ENCODE measurements at places on chromosomes 6 and 20.

GRCh38 chr6:168640768-168641167 lies 199.8 kb downstream of the SMOC2 start:
- DNase-seq: no peak

DNA sequence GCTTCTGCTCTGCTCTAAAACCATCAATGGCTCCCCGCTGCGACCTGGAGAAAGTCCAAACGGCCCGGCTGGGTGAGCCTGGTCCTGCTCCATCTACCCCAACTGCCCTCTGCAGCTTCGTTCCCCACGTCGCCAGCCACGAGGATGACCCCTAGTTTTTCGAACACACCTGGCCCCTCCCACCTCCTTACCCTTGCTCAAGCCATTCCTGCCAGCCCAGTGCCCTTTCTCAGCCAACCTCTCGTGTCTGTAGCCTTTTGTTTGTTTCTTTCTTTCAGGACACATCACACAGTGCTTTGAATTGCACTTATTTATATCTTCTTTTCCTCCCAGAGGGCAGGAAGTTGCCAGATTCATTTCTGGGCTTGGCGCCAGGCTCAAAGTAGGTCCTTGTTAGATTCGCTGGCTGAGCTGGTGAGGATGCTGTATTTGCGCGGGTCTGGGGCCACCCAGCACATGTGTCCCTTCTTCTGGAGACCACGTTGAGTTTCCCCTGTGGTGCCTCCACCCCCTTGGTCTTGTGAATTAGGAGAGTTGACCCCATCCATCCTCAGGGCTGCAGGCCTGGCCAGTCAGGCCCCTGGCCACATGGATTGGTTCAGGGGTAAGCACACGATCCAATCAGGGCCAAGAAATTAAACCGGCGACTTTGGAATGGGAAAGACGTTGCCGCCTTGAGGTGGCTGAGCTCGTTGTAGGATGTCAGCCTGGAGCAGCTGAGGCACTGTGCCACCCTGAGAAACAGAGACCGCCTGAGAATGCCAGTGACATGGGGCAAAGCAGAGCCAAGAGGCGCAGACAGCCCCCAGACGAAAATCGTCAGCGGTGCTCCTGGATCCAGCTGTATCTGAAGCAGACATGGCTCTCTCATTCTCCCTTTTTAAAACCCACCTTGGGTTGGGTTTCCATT lies 156.0 kb downstream of the CEBPB start:
- DNase-seq: no peak

- DNase-seq: no peak
These were observed 119.5 kb upstream of the CD93 start for GRCh38 chr20:23205611-23206041.

- no peak for DNase-seq
These were observed 1.8 kb upstream of the JARID2 start for GRCh38 chr6:15243910-15244619.

Measured in T-helper 22 cell (primary cell).